ENCODE measurements at places on chromosomes 2 and 18. TPM values are rescaled to one million over a fixed set of nuclear protein-coding genes. Genes with fewer than 3 reads are reported as not detected.

DNA sequence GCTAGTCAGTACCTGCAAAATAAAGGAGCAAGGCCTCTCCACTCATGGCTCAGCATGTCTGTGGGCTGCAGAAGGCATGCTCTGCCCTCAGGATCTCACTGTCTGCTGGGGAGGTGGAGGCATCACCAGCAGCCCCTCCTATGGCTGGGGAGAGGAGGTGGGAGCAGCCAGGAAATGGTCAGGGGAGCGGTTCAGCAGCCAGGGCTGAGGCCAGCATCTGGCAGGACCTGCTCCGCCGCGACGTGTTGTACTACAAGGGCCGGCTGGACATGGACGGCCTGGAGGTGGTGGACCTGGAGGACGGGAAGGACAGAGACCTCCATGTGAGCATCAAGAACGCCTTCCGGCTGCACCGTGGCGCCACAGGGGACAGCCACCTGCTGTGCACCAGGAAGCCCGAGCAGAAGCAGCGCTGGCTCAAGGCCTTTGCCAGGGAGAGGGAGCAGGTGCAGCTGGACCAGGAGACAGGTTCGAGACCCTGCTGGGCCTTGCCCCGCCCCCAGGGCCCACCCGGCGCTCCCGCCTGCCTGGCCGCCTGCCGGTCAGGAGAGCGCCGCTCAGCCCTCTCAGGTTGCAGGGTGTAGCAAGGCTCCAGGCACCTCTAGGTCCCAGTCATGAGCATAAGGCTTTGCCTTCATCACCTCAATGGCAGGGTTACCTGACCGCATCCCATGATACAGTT, 49.0 kb downstream of the FAM168B start:
- DNase-seq: peak; percentile 79

DNA sequence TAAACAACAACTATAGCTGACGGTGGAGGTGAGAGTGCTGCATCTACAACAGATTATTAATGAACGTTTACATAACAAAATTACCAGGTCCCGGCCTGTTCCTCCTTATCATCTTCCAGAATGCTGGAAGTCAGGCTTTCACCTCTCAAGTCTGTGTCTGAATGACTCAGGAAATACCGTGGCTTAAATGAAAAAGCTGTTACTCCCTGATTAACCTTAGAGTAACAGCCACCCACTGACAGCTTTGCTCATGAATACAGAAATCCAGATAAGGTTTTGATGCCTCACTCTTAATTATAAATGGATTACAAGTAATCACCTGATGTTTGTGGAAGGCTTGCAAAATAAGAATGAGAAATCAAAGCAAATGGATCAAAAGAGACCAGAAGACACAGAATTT, 885.3 kb upstream of the CELF4 start:
- DNase-seq: no peak

DNA sequence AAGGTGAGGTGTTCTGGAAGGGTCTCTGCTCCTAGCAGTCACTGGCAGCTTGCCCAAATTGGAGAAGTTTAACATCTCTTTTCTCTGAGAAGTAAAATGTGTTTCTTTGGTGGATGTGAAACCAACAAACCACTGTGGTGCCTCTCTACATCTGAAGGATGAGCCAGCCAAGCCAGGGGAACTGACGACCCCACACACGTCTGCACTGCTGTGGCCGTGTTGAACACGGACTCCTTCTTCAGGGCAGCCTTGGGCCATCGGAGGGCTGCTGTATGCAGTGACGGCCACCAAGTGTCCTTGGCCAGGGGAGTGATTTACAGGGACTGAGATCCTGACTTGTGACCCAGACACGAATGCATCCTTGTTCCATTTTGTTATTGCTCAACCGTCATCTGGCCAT, 207.8 kb downstream of the ACKR3 start:
- DNase-seq: no peak

- DNase-seq: no peak
Observed at GRCh38 chr2:189409647-189410046, 31.6 kb upstream of the WDR75 start.

DNA sequence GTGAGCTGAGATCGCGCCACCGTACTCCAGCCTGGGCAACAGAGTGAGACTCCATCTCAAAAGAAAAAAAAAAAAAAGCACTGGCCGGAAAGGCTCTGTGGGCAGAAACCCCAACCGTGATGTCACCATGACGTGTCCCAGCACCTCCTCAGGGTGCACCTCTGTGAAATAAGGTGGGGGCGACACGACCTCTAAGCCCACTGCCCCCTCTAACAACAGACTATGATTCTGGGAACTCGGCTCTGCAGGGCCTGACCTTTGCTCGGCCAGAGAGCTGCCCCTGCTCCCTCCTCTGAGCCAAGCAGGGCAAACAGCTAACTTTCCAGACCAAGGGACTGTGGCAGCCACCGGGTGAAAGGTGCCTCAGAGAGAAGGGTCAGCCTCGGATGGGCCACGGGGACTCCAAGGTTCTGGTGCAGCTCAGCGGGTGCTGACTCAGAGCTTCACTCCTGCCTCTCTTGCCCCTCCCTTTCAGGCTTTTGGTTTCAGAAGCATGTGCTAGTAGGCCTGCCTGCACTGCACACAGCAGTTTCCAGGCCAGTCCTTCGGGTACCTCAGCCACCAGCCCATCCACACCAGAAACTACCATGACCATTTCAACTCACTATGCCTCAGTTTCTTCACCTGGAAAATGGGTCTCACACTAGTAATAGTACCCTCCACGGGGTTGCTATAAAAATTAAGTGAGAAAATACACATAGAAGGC, 8.0 kb downstream of the TMBIM1 start:
- no peak for DNase-seq

DNA sequence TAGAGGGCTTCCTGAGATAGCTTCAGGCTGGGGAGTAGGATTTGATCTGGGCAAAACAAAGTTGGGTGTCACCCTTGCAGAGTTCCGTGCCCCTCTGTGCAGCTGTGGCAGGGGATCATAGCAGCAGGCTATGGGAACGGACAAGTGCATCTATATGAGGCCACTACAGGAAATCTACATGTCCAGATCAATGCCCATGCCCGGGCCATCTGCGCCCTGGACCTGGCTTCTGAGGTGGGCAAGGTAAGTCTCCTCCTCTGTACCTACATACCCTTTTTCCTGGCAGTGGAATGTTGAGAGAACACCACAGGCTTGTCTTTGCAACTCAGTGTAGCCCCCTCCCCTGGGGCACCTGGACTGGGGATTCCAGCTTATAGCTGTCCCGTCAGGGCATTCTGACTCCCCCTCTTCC, 3.5 kb downstream of the WDR54 start:
- peak; percentile 30 for DNase-seq

GRCh38 chr2:133972786-133973185, 281.1 kb upstream of the MGAT5 start:
- no peak for DNase-seq

DNA sequence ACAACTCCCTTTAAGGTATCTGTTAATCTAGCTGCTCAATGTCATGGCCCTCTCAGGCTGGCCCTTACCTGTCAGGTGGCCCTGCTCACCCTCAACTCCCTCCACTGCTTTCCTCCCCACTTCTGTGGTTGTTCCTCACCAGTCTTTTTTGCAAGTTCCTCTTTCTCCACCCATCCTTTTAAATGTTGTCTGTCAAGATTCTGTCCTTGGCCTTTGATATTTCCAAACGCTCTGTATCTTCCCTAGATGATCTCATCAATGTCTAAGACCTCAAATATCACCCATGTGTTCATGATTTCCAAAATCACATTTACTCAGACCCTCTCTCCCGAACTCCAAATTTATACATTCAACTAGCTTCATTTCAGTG, 3.5 kb downstream of the PTPN2 start:
- no peak for DNase-seq

DNA sequence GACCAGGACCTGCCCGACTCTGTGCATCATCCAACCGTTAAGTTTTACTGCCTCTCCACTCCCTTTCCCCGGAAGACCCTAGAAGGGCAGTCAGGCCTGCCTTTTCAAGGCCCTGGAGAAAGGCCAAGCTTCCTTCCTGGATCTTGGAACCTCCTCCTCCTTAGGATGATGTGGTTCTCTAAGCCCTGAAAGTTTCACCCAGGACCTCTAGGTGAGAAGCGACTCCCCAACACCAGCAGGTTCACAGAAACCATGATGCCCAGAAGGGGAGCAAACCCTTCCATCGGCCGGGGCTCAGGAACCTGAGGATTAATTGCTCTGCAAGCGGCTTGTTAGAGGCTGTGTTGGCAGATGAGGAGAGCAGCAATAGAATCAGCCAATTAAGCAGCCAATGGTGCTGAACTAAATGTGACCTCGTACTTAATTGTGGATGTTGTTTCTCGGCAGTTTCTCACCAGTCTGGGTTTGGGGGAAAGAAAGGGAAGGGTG, 94.2 kb upstream of the FZD7 start:
- DNase-seq: no peak

DNA sequence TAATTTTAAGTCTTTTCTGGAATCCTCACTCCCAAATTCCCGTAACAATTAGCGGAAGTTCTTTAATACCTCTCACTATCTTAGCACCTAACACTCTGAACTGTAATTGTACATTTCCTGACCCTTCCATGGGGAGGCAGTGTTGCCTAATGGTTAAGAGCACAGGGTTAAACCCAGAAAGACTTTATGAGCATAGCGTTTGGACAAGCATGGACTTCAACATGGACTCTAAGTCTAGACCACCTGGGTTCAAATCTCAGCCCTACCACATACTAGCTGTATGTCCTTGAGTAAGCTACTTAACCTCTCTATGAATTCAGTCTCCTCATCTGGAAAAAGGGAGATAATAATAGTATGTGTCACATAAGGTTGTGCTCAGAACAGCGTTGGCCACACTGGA, 13.0 kb downstream of the ANTXR1 start:
- DNase-seq: peak; percentile 24

Gene TEKT4
- not detected for total RNA-seq

- DNase-seq: no peak
Observed at GRCh38 chr2:232316461-232317330, 61.9 kb upstream of the ALPP start.
